ENCODE measurements at places on chromosomes 1 and 21. TPM values are rescaled to one million over a fixed set of nuclear protein-coding genes. Genes with fewer than 3 reads are reported as not detected.

PLEKHO1 gene
- total RNA-seq = 52.2 TPM

PTPN7 gene
- not detected for total RNA-seq

CACNA1S gene
- not detected for total RNA-seq

C1orf116 gene
- not detected for total RNA-seq

S100A7A gene
- total RNA-seq = not detected

DCST1 gene
- total RNA-seq = not detected

LGALS8 gene
- total RNA-seq = 30.0 TPM

CA6 gene
- total RNA-seq = not detected

DNA sequence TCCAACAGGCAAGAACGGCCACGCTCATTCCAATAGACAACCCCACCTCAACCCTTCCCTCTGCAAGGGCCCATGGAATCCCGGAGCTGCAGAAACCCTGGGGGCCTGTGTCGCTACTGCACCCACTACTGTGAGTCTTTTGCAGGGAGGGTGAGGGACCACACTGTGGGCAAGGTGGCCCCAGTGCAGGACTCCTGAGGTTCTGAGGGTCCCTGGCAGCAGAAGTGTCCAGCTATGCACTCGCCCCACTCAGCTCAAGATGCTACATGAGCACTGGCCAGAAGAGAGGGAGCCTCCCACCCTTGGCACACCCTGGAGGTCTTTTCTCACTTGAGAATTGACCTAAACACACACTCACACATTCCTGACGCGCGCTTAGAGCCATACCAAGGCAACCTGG is 2.1 kb upstream of the PAX7 start:
- no peak for DNase-seq

DNA sequence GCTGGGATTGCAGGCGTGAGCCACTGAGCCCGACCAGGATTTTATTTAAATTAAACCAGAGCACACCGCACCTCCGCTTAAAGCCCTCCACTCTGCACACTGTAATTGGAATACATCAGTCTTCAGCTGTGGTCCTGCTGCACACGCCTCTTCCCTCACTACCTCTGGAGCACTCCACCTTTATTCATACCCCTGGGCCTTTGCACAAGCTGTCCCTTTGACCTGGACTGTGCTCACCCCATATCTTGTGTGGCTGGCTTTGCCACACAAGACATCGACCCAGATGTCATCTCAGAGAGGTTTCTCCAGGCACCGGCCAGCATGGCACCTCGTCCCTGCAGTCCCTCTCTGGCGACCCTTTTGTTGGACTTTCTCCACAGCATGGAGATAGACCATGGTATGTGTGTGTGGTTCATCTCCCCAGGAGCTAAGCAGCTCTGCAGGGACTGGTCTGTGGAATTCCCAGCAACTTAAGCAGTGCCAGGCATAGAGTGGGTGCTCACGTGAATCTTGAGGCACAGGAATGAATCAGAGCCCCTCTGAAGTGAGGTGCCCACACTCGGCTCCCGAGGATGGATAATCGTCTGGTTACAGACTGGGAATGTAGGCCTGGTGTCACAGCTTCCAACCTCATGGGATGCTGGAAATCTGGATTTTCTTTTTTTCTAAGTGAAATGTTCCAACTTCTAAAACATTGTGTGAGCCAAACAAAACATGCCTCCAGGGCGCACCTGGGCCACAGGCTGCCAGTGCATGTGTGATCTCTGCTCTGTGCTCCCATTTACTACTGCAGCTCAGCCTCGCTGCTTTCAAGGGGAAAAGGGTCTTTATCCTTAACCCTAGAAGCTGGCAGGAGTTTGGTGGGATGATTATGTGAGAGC is 61.9 kb downstream of the EVA1C start:
- DNase-seq = no peak

DNA sequence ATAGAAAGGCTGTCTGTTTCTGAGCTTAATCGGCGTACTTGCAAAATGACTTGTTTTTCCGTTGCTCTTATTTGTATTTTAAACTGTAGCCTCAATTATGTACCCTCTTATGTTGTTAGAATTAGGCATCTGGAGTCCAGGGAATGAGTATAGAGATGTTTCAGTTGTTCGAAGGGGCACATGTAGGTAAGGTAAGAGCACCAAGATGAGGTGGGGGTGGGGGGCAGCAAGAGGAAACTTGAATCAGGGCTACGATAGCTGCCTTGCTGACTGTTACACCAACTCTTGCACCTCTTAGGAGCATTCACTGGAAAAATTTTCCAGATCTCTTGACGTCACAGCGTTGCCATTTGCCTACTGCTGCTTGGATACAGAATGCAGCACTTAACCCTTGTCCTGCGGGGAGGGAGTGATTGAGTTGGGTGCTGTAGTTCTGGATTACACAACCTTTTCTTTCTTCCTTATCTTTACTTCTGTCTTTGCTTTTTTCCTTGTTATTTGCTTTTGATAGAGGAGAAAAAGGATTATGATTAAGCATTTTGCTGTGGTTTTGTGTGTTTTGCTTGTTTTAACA is 3.2 kb downstream of the ATP1B1 start:
- no peak for DNase-seq

DNA sequence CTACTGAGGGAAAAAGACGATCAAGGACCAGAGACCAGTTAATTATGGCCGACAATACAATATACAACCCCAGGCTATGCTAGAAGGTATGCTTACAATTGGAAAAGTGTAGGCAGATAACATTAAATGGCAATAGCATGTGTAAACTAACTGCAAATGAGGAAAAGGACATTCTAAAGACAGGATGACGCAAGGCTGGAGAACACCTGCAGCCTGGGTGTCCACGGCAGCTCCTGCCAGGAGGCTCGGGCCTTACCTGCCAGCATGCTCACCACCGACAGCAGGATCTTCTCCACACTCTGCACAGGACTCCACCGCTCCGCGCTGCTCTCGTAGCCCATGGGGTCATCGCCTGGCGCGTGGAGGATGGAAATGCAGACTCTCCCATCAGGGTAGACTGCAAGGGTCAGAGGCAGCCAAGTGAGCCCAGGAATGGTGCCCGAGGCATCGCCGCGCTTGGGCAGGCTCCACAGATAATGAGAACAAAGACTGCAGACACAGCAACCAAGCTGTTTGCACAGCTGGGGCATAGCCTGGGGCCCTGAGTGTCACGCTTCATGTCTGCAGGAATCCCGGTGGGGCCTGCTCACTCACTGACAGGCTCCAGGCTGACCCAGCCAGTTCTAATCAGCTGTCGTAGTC is 28.2 kb downstream of the UBE2G2 start:
- DNase-seq = peak; percentile 91

GRCh38 chr1:223083831-223084230 is 59.2 kb downstream of the TLR5 start:
- no peak for DNase-seq

GRCh38 chr1:1069711-1070676 is 4.1 kb downstream of the RNF223 start:
- no peak for DNase-seq

DNA sequence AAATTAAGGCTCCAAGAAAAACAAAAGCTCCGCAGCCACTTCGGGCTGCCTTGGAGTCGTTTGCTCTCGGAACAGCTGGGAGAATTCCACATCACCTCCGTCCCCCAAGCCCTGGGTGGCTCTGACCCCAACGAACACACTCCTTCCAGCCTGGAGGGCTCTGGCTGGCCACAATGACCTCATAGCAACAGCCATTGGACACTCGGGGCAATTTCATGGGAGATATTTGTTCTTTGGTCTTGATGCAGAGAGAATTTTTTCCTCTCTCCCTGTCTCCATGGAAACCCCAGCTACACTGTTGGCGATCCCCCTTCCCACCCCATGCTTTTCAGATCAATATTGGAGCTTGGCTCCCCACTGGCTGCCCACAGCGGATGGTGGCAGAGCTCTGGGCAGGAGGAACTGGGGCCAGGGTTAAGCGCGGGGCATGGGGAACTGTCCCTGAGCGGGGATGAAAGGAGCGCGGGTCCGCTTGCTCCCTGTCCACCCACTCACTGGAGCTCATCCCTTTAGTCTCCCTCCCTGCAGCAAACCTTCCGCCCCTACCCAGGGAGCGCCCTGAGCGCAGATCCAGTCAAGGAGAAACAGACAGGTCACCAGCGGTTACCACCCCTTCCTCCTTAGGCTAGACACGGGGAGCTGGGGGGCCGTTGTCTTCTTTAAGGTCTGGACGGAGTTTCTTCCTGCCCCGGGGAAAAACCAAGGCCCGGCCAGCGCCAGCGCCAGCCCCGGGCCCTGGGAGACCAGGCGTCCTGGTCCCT is 1.2 kb downstream of the WNT4 start:
- no peak for DNase-seq

DNA sequence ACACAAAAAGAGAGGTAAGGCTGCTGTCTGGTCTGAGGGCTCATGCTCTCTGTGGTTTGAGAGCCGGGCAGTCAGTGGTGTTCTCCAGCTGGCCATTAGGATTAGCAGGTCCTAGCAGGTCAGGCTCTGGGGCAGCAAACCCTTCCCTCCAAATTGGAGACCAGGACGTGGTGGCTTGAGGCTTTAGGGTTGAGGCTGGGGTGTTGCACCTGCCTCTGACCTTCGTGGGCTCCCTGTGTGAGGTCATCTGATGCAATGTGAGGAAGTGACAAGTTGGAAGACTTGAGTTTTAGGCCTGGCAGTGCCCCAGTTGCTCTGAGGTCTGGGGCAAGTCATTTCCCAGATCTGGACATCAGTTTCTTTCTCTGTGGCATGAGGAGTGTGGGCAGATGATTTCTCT is 24.4 kb downstream of the SZRD1 start:
- no peak for DNase-seq

DNA sequence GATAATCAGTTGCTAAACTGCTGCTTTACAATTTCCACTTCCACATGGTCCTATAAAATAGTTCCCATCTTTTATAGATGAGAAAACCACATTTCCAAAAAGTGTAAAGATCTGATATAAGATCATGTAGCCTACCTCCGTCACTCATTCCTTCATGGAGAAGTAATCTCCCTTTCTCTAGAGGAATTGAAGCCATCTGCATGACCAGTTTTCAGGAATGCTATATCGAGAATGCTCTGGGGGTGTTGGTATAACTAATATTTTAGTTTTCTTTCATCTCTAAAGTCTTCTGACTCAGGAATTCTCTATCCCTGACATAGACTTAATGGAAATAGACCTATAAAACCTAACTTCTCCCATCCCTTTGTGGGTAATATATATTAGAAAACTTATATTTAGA is 173.0 kb upstream of the UBE2U start:
- DNase-seq = no peak

- no peak for DNase-seq
Observed at GRCh38 chr1:207890136-207890738, 20.7 kb downstream of the CD34 start.

GRCh38 chr1:154501423-154502065 is 475 bp upstream of the TDRD10 start:
- no peak for DNase-seq

DNA sequence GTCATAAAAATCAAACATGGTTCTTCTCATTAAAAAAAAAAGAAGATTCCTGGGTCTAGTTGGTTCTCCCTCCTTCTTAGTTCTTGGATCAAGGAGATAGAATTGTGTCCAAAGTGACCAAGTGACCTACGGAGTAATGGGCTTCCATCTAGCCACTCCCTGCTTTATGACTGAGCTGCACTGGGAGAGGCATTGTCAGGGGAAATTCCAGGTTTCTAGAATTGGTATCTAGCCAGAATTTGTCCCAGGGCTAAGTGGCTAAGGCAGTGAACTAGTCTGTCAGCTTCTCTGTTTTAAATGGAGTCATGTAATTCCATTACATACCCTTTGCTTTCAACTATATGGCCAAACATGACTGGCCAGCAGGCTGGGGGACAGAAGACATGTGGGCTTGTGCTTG is 40.1 kb upstream of the ERG start:
- no peak for DNase-seq

DNA sequence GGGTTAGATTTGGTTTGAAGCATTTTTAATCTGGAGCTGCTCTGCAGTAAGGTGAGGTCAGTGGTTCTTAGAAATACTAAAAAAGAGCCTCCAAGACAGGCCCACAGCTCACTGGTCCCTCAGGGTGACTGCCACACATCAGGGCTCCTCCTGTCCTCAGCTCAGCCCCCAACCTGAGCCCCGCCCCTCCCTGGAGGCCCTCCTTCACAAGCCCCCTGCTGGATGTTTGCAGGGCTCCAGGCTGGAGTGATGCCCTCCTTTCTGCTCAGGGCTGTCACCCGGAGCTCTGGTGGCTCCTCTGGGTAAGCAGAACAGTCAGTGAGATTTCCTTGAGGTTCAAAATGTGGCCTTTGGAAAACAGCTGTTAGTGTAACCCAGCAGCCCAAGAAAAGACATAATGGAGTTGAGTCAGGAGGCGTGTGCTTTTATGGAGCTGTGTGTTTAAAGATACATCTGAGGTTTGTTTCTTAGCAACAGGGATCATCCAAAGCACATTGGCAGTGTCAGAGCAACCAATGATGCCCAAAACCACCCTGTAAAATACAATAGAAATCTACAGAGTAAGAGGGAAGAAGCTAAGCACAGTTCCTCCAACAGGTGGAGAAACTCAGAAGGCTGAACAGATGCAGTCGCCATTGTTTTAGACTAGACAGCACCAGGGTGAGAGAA is 21.4 kb downstream of the STUM start:
- no peak for DNase-seq

- DNase-seq = peak; percentile 25
Observed at GRCh38 chr1:150362721-150363425, 1.1 kb upstream of the RPRD2 start.

DNA sequence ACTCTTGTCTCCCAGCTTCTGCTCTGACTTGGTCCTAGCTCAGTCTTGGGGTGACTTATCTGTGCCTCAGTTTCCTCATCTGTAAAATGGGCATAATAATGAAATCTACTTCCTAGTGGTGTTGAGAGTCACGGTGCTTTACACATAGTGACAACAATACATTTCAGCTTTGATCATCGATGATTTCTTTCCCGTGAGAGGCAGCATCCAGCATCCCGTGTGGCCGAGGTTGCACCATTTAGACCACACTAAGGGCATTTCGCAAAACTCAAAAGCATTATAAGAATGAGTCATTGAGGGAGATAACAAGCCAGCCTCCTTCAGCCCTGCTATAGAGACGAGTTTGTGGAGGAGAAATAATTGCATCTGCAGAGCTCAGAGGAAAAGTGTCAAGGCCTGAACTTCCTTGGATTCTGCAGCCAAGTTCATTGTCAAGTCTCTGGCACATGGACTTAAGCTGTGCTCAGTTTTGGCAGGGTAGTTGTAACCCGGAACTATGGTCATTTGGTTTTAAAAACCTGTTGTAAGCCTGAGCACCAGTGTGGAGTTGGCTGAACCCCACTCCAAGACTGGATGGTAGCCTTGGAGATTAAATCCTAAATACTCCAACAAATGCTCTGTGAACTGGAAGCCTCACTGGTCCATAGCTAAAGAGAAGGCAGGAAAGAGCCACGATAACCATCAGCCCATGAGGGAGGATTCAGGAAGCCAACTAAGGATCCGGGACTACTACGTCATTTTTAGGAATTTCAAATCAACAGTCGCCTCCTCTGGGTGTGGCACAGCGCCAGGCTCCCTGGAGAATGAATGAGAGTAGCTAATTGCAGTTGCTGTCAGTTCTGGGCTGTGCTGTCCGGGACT is 64.2 kb downstream of the TCP10L start:
- no peak for DNase-seq

- no peak for DNase-seq
Observed at GRCh38 chr1:27392778-27393635, 585 bp downstream of the GPR3 start.

- no peak for DNase-seq
Observed at GRCh38 chr1:147341246-147341645, 98.8 kb downstream of the CHD1L start.
